Activated CD4-positive, alpha-beta T cell treated with anti-CD3 and anti-CD28 coated beads, Interleukin-2, amount 10 ng/mL, durations not matched to agents 24 days and 14 days (primary cell): ENCODE measurements at places on chromosomes 4 and X. TPM values are rescaled to one million over a fixed set of nuclear protein-coding genes. Genes with fewer than 3 reads are reported as not detected.

- H3K4me3 ChIP-seq, result no peak overlapping the region
- no peak for DNase-seq
- H3K36me3 ChIP-seq, result no peaks in the 10 kb centered on the region
- no peak overlapping the region for H3K27ac ChIP-seq
- H3K27me3 ChIP-seq, result peaks cover 2% of the 10 kb centered on the region
These were observed 113.7 kb upstream of the TSPAN5 start for GRCh38 chr4:98771959-98772632.

GRCh38 chrX:110786486-110786885, 9.1 kb downstream of the CHRDL1 start:
- H3K27me3 ChIP-seq, result no peaks in the 10 kb centered on the region
- no peak overlapping the region for H3K27ac ChIP-seq
- H3K4me3 ChIP-seq, result no peak overlapping the region
- no peaks in the 10 kb centered on the region for H3K36me3 ChIP-seq
- no peak for DNase-seq

- no peaks in the 10 kb centered on the region for H3K4me1 ChIP-seq
- H3K27me3 ChIP-seq, result peaks cover 23% of the 10 kb centered on the region
- no peak overlapping the region for H3K4me3 ChIP-seq
- H3K27ac ChIP-seq, result no peak overlapping the region
These were observed 77.2 kb upstream of the DHRSX start for GRCh38 chrX:2577844-2578466.

DNA sequence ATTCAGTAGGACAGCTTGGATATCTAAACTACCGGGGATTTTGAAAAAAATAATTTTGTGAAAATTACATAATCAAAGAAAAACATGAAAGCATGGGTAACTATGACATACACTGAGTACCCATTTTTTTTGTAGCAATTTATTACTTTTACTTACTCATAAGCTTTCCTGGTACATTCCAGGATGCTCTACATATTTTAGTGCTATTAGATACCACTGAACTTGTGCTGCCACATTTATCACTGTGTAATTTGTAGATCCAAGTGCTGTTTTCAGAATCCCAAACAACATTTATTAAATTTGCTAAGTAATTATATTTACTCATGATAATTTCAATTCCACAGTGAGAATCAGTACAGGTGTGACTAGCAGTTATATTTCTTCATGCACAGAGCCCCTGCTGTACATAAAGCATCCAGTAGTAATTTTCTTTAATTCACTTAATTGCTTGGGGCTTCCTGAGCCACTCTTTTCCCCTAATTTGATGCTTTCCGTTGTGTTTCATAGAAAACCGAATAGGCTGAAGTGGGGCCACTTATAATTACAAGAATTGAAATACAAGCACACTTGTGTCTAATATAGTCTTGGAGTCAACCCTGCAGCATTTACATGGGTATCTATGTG, 2254.4 kb downstream of the ARAP2 start:
- DNase-seq, result no peak
- no peak overlapping the region for H3K4me3 ChIP-seq
- no peaks in the 10 kb centered on the region for H3K27me3 ChIP-seq
- H3K36me3 ChIP-seq, result no peaks in the 10 kb centered on the region

DNA sequence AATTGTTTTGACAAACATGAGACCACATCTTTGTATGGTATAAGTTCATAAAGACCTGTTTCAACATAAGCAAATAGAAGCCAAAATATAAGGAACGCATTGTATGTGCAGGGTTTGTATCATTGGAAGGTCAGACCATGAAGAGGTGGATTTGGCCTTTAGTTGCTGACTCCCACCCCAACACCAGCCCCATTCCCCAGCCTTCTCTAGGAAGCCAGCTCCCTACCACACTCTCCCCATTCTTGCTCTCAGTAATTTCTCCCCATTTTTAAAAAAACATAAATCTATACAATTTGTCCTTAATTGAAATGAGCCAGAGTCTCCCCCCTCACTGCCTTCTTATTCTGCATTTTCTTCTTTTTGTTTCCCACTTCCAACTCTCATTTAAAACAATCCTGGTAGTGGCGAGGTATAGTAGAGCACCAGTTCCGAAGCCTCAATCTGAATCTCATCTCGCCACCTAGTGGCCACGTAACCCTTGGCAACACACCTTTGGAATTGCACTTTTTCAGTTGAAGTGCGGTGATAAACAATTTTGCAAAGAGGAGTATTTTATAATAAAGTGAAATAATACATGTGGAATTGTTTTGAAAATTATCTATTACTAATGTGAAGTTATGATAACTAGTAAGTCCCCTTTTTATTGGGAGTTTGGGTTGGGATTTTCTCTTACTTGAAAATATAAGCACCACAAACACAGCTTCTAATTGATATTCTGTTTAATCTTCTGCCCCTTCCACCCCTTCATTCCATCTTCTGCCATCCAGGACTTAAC, 126.6 kb downstream of the ASB9 start:
- H3K4me3 ChIP-seq, result peak overlapping the region; percentile 69
- peak; percentile 82 for DNase-seq
- peaks cover 3% of the 10 kb centered on the region for H3K27me3 ChIP-seq
- H3K27ac ChIP-seq, result peak overlapping the region; percentile 42
- peaks cover 13% of the 10 kb centered on the region for H3K4me1 ChIP-seq
- no peaks in the 10 kb centered on the region for H3K36me3 ChIP-seq

DNA sequence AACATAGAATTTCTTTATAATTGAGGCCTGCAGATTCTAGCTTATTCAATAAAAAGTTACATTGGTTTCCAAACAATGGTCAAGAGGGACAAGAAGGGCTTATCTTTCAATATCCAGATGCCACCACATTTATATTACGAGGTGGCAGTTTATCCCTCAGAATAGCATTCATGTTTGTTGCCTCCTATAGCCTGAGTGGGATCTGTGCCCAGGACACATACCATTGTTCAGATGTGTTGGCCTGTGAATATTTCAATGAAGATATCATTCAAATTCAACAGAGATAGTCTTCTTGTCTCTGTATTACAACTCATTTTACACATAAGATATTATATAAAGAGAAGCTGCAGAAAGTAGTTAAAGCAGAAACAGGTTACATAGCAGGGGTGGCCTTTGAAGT, 20.5 kb downstream of the GLRB start:
- H3K4me1 ChIP-seq, result no peaks in the 10 kb centered on the region
- H3K27ac ChIP-seq, result no peak overlapping the region
- no peak overlapping the region for H3K4me3 ChIP-seq
- no peaks in the 10 kb centered on the region for H3K36me3 ChIP-seq
- no peak for DNase-seq

GRCh38 chr4:88166608-88167007, 8.2 kb upstream of the ABCG2 start:
- peaks cover 2% of the 10 kb centered on the region for H3K36me3 ChIP-seq
- no peak overlapping the region for H3K4me3 ChIP-seq
- no peak overlapping the region for H3K27ac ChIP-seq

DNA sequence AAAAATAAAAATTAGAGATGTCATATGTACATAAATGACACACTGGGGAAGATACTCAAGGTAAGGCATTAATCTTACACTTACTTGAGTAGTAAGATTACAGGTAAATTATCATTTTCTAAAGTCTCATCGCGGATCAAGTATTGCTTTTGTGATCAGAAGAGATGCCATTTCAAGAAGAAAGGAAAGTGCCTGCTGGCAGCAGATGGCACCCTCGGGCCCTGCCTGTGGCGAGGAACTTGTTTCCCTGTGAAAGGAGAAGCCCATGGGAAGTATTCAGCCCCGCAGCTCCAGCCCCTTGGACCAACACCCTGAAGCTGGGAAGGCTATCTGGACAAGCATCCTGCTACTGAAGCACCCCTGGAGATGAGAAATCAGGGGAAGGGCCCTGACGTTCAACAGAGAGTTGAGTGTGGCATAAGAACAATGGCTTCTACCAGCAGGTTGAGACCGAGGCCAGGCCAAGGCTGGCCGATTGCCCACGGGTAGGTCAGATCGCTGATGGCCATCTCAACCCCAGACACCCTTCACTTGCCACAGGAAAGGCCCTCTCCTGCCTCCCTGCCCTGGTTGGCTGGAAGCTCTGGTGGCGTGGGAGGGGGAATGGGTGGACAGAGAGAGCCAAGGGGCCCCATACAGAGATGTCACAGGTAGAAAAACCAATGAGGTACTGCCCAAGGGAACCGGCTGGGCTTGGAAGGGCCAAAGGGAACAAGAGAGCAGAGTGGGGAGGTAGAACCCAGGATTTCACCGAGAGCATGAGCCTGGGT, 18.8 kb upstream of the MXD4 start:
- H3K4me1 ChIP-seq, result peaks cover 26% of the 10 kb centered on the region
- peak overlapping the region; percentile 56 for H3K27ac ChIP-seq
- no peaks in the 10 kb centered on the region for H3K36me3 ChIP-seq
- H3K27me3 ChIP-seq, result no peaks in the 10 kb centered on the region

DNA sequence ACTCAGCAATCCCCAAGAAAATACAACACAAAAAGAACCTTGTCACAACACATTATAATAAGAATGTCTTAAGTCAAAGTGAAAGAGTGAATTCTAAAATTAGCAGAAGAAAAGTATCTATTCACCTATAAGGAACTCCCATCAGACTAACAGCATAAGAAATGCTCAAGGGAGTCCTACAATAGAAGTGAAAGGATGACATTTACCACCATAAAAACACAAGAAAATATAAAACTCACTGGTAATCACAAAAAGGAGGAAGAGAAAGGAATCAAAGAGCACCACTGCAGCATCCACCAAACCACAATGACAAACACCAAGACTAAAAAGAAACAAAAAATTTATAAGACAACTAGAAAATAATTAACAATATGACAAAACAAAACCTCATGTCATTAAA, 257.0 kb upstream of the AGTR2 start:
- no peaks in the 10 kb centered on the region for H3K27me3 ChIP-seq
- H3K36me3 ChIP-seq, result no peaks in the 10 kb centered on the region
- H3K27ac ChIP-seq, result no peak overlapping the region
- DNase-seq, result no peak

GRCh38 chrX:24019448-24019847, 7.5 kb downstream of the KLHL15 start:
- H3K27ac ChIP-seq, result peak overlapping the region; percentile 53
- H3K27me3 ChIP-seq, result no peaks in the 10 kb centered on the region
- peaks cover 33% of the 10 kb centered on the region for H3K36me3 ChIP-seq

DNA sequence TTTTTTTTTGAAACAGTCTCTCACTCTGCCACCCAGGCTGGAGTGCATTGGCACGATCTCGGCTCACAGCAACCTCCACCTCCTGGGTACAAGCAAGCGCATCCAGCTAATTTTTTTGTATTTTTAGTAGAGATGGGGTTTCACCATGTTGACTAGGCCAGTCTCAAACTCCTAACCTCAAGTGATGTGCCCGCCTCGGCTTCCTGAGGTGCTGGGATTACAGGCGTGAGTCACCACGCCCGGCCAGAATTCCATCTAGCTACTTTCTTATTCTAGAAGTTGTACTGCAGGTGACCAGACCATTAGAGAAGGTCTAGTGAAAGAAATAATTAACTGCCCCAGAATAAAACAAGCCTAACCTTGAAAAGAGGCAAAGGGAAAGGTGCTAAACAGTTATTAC, 2.3 kb downstream of the LRBA start:
- H3K27me3 ChIP-seq, result no peaks in the 10 kb centered on the region
- peak; percentile 67 for DNase-seq
- H3K4me3 ChIP-seq, result peak overlapping the region; percentile 97
- peaks cover 27% of the 10 kb centered on the region for H3K4me1 ChIP-seq

- no peak overlapping the region for H3K4me3 ChIP-seq
- no peak for DNase-seq
- peaks cover 2% of the 10 kb centered on the region for H3K4me1 ChIP-seq
- H3K27me3 ChIP-seq, result peaks cover 16% of the 10 kb centered on the region
- H3K27ac ChIP-seq, result no peak overlapping the region
These were observed 12.8 kb upstream of the SAP30 start for GRCh38 chr4:173357939-173358338.

DNA sequence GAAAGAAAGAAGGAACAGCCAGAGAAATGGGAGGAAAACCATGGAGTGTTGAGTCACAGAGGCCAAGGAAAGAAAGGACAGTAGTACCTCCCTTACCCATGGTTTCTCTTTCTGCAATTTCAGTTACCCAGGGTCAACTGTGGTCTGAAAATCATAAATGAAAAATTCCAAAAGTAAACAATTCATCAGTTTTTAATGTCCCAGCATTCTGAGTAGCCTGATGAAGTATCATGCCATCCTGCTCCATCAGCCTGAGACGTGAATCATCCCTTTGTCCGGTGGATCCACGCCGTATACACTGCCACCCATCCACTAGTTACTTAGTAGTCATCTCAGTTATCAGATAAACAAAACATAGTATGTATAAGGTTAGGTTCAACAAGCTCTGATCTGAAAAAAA, 114.2 kb downstream of the COMMD8 start:
- no peak for DNase-seq
- H3K4me3 ChIP-seq, result no peak overlapping the region
- H3K4me1 ChIP-seq, result no peaks in the 10 kb centered on the region
- H3K27me3 ChIP-seq, result no peaks in the 10 kb centered on the region

DNA sequence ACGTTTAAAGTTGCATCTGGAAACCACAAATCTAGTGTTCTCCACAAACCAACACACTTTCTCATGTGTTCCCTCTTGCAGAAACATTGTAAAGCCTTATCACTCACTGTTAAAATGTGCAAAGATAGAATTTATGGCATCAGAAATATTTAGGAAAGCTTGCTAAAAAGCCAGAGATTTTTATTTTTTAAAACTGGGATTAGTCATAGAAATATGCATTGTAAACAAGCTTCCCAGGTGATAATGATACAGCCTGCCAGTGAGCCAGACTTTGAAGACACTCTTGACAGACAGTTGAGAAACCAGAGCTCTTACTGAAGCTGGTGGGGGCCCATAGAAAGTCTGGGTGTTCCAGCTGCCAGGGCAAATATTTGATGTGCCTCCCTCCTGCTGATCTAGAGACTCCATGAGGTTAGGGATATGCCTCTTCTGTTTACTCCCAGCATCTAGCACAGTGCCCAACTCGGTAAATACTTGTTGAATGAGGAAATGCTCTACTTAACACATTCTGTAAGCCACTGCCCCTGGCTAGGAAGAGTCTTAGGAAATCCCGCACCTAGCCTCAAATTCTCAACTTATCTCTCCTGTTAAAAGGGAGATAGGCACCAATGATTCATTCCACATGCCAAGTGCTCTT, 179.0 kb upstream of the RASGEF1B start:
- peak overlapping the region; percentile 84 for H3K27ac ChIP-seq
- H3K36me3 ChIP-seq, result no peaks in the 10 kb centered on the region
- H3K4me1 ChIP-seq, result peaks cover 57% of the 10 kb centered on the region
- peak overlapping the region; percentile 9 for H3K4me3 ChIP-seq
- no peaks in the 10 kb centered on the region for H3K27me3 ChIP-seq

ARMCX5 gene
- total RNA-seq, result 8.1 and 8.9 TPM in 2 replicates

SLC4A4 gene
- total RNA-seq, result 0.09 and 0.21 TPM in 2 replicates

MID2 gene
- total RNA-seq, result 4.5 and 5.2 TPM in 2 replicates

STBD1 gene
- total RNA-seq, result 0.14 and 0.35 TPM in 2 replicates

USP17L22 gene
- total RNA-seq, result not detected in 2 replicates

PABPC1L2B gene
- total RNA-seq, result not detected in 2 replicates

UGT2B15 gene
- not detected in 2 replicates for total RNA-seq

MAGEA11 gene
- total RNA-seq, result not detected in 2 replicates

GPAT3 gene
- 3.6 and 3.7 TPM in 2 replicates for total RNA-seq
